CD4-positive, alpha-beta T cell treated with Interleukin-21 for 1 hour (primary cell): ENCODE measurements at places on chromosomes 5 and 9.

GRCh38 chr9:34377404-34377746 is 677 bp upstream of the MYORG start:
- no peak for DNase-seq

DNA sequence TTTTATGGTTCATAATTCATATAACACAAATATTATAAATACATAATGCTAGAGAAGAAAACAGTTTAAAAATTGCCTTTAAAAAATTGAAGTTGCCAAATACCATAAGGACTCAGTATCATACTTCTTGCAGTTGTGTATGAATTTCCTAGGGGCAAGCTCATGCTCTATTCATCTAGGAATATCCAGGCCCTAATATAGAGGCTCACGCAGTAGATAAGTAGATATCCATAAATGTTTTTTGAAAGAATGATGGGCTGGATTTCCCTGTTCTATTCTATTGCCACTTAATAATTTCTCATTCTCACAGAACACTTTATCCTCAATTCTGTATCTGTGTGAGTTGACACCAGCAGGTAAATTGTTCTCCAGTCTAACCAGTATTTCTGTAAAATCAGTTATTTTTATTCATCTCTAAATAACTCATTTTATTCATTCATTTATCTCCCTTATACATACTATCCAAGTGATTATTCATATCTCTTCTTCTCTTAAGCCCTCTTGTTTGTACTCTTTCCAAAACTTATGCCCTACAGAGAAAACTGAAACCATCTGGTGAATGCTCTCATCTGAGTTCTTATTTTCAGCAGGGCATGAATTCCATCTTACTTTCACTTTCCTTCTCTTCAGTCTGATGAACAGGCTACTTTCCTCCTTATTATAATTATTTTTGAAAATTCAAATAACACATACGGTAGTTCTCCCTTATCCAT is 97.1 kb downstream of the SLC44A1 start:
- DNase-seq: no peak

DNA sequence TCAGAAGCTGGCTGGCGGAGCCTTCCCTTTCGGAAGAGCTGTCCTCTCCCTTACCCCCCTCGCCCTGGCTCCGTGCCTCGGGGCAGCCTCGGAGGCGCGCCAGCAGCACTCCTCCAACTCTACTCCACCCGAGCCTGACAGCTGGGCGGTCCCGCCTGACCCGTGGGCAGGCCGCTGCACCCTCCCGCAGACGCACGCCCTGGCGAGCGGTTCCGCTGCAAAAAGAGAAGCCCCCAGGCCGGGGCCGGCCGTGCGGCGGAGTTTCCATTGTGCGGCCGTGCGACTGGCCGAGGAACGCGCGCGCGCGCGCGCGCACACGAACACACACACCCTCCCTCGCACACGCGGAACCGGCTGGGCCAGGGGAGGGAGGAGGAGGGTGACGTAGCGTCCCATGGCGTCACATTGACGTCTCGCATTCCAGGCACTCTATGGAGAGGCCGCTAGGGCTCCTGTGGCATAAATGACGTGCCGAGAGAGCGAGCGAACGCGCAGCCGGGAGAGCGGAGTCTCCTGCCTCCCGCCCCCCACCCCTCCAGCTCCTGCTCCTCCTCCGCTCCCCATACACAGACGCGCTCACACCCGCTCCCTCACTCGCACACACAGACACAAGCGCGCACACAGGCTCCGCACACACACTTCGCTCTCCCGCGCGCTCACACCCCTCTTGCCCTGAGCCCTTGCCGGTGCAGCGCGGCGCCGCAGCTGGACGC is at the start of gene NR4A3:
NR4A3 (plus strand) TSS at position 490 of the 713 bp plus-strand sequence. CDS start 6,158 bp downstream, outside the sequence.
- DNase-seq: peak; percentile 93

GRCh38 chr5:143011585-143011984 is 241.4 kb downstream of the ARHGAP26 start:
- no peak for DNase-seq

DNA sequence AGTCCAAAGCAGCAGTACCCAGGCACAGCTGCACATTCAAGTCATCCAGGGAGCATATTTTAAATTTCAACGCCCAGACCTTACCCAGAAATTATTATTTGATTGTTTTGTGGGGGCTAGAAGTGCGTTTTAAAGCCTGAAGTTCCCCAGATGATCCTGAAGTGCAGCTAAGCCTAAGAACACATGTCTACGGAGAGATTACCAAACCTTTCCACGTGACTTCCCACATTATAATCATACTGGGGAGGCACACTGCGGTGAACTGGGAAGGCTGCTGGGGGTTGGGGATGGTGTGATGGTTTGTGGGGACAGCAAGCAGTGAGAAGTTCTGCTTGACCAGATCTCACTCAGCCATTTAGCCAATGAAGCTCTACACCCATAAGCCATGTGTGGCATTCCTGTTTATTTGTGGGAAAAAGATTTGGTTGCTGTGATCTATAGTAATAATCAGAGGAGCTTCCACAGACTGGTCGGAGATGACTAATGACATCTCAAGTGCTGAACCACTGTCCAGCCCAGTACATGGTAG is 93.4 kb upstream of the CDH6 start:
- no peak for DNase-seq

GRCh38 chr9:71924576-71924975 is 13.1 kb downstream of the C9orf85 start:
- DNase-seq: no peak

DNA sequence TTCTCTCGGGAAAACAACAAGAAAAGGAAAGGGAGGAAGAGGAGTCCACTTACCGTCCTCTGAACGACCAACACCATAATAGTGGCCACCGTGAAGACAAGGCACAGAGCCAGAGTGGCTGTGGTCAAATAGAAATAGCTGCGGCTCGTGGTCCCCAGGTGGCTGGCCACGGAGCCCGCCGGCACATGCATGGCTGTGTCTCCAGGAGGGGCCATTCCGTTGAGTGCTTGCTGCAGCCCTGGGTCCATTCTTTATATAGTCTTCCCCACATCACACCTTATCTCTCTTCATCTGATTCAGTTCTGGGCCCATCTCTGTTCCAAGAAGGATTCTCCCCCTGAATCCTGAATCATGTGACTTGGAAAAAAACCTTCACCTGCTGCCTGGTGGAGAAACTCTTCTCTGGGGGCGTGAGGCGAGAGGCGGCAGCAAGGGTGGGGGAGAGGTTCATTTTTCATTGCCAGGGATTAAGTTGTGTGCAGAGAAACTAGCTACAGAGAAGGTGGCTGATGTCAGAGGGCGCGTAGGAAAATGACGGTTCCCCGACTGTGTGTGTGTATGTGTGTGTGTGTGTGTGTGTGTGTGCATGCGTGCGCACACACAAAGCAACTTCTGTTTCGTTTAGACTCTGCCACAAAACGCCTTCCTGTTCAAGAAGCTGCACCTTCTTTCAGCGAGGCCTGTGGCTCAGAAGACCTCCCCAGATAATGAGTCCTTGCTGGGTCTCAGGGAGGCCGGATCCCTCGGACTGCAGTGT is at the start of gene TNFSF8:
TNFSF8 (minus strand) TSS at position 536 of the 757 bp plus-strand sequence; CDS start at position 248, 288 bp downstream.
- DNase-seq: peak; percentile 88

- no peak for DNase-seq
Observed at GRCh38 chr9:11871852-11872251, 821.3 kb upstream of the TYRP1 start.

- no peak for DNase-seq
Observed at GRCh38 chr9:104808035-104808614, 44.2 kb downstream of the NIPSNAP3B start.

- no peak for DNase-seq
Observed at GRCh38 chr5:17329571-17329970, 112.1 kb downstream of the BASP1 start.

GRCh38 chr9:106400170-106400569 is 462.8 kb upstream of the ZNF462 start:
- no peak for DNase-seq
